Chondrocyte (in vitro differentiated cells): ENCODE measurements at places on chromosomes 11 and 22. TPM values are rescaled to one million over a fixed set of nuclear protein-coding genes. Genes with fewer than 3 reads are reported as not detected.

The IFTAP gene
- total RNA-seq, result 16.4 to 19.7 TPM (median 17.9 TPM) in 3 replicates

The POTEH gene
- not detected in 3 replicates for total RNA-seq

The KRTAP5-10 gene
- total RNA-seq, result not detected in 3 replicates

The MMP8 gene
- total RNA-seq, result not detected in 3 replicates

The MFRP gene
- total RNA-seq, result not detected in 3 replicates

The CD6 gene
- total RNA-seq, result 0.33 TPM in 1 of 3 replicates, not detected in the others

The XKR3 gene
- total RNA-seq, result not detected in 3 replicates

The OR51V1 gene
- not detected in 3 replicates for total RNA-seq

The ANGPTL5 gene
- 4.0 TPM in 1 of 3 replicates, not detected in the others for total RNA-seq

The EMSY gene
- 16.6 to 21.9 TPM (median 17.1 TPM) in 3 replicates for total RNA-seq

The MRPL11 gene
- total RNA-seq, result 30.9 to 45.6 TPM (median 35.9 TPM) in 3 replicates

The OR4A16 gene
- not detected in 3 replicates for total RNA-seq
